ENCODE measurements at places on chromosomes 4 and X.

DNA sequence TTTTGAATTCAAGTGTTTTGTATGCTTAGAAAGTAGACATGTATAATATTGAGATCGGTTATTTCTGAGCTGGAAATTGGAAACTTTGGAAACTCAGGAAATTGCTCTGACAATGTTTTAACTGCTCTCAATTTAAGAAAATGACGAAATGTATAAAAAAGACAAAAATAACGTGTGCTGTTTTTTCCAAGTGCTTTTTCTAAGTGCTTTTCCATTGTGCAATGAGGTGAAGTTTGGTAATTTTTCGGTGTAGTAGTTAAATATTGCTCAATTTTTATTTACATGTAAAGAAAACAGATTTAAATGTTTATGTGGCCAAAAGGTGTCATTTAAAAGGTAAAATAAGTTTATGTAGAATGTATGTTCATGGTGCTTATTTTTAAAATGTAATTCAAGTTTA lies 39.4 kb upstream of the RHOH start:
- H3K4me3 ChIP-seq: no peak overlapping the region
- H3K36me3 ChIP-seq: peaks cover 22% of the 10 kb centered on the region
- H3K27me3 ChIP-seq: no peaks in the 10 kb centered on the region
- H3K4me1 ChIP-seq: no peaks in the 10 kb centered on the region
- DNase-seq: no peak

GRCh38 chr4:84298023-84298718 lies 200.9 kb downstream of the NKX6-1 start:
- no peaks in the 10 kb centered on the region for H3K4me1 ChIP-seq
- H3K27ac ChIP-seq: no peak overlapping the region
- no peak for DNase-seq
- no peak overlapping the region for H3K4me3 ChIP-seq
- no peaks in the 10 kb centered on the region for H3K27me3 ChIP-seq

DNA sequence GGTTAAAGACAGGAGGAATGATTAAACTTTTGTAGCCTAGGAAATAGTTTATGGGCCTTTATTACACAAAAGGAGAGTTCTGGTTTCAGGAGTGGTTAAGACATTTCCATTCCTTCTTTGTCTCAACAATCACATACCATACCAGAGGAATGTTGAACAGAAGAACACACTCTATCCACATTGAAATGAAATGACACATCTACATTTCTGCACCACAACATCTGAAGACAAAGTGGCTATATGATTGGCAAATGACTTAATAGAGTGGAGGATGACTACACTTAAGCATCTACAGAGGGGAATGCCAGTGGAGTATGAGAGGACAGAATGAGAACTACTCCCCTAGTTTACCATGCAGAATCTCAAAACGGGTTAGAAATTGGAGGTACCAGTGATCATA lies 8.0 kb downstream of the CYP2U1 start:
- DNase-seq: no peak
- H3K36me3 ChIP-seq: peaks cover 11% of the 10 kb centered on the region

DNA sequence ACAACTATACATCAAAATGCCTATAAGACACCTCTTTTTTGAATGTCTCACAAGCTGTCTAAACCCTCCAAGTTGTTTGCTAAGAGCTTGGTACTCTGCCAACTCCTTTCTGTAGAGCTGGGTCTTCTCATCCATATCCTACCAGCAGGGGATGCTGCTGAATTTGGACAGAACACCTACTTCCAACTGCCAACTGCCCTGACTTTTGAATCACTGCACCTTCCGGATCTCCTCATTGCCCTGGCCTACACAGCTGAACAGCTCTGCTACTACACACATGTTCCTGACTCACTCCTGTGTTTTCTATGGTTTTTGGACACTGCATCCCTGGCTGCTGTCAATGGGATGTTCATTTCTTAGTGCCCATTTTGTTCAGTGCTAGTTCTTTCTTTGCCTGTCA lies 18.7 kb downstream of the FAM184B start:
- peaks cover 2% of the 10 kb centered on the region for H3K27me3 ChIP-seq
- H3K36me3 ChIP-seq: no peaks in the 10 kb centered on the region

GRCh38 chr4:166512267-166512666 lies 639.2 kb downstream of the TLL1 start:
- H3K4me1 ChIP-seq: no peaks in the 10 kb centered on the region
- DNase-seq: no peak
- H3K27me3 ChIP-seq: no peaks in the 10 kb centered on the region
- H3K4me3 ChIP-seq: no peak overlapping the region

- H3K27ac ChIP-seq: no peak overlapping the region
- no peaks in the 10 kb centered on the region for H3K27me3 ChIP-seq
- H3K4me3 ChIP-seq: no peak overlapping the region
- DNase-seq: no peak
Measured at GRCh38 chrX:10282490-10282889, 125.7 kb downstream of the CLCN4 start.

DNA sequence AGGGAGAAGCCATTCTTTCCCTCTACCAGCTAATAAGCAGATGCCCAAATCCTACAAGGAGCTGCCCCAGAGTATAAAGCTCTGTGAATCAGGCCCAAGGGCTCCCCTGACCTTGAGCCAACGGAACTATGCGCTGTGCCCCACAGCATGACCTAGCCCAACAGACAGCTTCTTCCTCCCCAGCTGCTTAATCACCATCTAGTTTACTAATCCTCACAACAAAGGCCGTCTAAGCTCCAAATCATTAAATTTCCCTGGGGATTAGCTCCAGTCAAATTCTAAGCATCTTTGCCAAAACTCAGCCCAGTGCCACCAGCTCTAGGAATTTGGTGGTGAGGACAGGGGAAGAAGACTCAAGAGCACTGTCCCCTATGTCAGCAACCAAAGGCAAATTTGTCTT lies 113.1 kb downstream of the SHROOM4 start:
- H3K4me3 ChIP-seq: no peak overlapping the region
- peaks cover 3% of the 10 kb centered on the region for H3K27me3 ChIP-seq
- H3K27ac ChIP-seq: no peak overlapping the region
- no peaks in the 10 kb centered on the region for H3K36me3 ChIP-seq
- H3K4me1 ChIP-seq: no peaks in the 10 kb centered on the region

DNA sequence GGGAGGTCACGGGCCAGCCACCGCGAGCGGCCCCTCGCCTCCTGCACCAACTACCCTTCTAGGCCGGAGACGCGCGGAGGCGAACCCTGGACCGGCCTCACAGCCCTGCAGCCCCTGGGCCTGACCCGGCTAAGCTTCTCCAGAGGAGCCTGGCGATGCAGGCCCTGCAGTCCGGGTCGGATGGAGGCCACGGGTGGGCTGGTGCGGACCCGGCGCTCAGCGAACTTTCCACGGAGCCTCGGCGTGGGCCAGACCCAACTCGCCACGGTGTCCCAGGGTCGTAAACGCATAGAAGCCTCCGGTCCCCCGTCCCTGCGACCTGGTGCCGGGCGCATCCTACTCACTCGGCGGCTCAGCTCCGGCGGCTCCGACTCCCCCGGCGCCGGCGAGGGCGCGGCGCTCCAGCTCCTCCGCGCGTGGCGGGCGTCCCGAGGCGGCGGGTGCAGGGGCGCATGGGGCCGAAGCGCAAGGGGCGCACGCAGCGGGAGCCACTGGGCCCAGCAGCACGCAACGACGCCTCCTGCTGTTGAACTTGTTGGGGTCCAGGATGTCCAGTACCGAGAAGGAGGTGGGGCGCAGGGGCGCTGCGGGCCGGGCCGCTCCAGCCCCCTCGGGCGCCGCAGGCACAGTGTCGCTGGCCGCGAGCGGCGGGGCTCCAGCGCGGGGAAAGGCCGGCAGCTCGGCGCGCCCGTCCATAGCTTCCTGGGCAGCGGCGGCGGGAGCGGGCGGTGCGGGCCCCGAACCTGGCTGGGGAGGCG lies 427 bp downstream of the NKX1-1 start:
- no peaks in the 10 kb centered on the region for H3K4me1 ChIP-seq
- H3K27ac ChIP-seq: no peak overlapping the region
- H3K36me3 ChIP-seq: peaks cover 6% of the 10 kb centered on the region
- peaks cover 30% of the 10 kb centered on the region for H3K27me3 ChIP-seq

DNA sequence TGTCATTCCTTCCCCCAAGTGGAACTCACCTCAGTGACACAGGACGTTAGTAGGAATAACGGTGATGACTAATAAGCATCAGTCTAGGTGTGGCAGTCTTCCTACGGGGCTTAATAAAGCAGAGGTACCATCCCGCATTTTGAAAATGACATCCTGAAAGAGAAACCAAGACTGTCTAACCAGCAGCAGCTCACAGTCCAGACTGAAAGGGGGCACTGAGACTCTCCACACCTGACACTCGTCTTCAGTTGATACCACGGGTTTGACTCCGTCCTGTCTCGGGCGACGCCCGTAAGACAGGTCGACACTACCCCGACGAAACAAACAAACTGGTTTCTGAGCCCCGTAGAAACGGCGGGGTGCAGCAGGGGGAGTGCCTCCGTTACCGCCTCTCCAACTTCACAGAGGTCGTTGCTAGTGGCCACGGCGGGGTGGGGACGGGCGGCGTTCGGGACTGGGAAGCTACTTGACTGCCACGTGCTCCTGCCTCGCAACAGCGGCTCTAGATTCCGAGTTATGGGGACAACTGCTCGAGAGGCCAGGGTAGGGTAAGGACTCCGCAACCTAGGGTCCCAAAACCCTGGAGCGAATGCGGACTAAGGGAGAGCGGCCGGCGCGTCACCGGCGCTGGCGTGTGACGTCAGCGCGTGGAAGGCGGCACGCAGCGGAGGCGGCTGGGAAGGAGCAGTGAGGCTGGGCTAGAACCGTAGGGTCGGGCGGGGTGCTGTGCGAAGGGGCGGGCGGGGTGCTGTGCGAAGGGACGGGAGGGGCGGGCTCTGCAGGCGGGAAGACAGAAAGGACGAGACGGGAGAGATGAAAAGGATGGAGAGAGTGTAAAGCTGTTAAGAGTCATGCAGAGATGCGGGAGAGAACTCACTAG lies at the start of gene NEK1:
NEK1 (minus strand) TSS at position 593 of the 880 bp plus-strand sequence. CDS start 9,953 bp downstream, outside the sequence.
- peaks cover 47% of the 10 kb centered on the region for H3K4me1 ChIP-seq
- peak within 1 kb of the TSS; percentile 98 for H3K4me3 ChIP-seq
- peak within 1 kb of the TSS; percentile 99 for H3K27ac ChIP-seq
- H3K27me3 ChIP-seq: no peaks in the 10 kb centered on the region
- no peaks in the 10 kb centered on the region for H3K36me3 ChIP-seq
- peak; percentile 82 for DNase-seq

- no peak overlapping the region for H3K27ac ChIP-seq
- no peaks in the 10 kb centered on the region for H3K4me1 ChIP-seq
- H3K27me3 ChIP-seq: no peaks in the 10 kb centered on the region
- H3K4me3 ChIP-seq: no peak overlapping the region
- DNase-seq: no peak
- H3K36me3 ChIP-seq: no peaks in the 10 kb centered on the region
Measured at GRCh38 chrX:18448416-18448815, 23.0 kb downstream of the CDKL5 start.

- H3K4me3 ChIP-seq: peak within 1 kb of the TSS; percentile 35
- peaks cover 11% of the 10 kb centered on the region for H3K4me1 ChIP-seq
- DNase-seq: no peak
- H3K27me3 ChIP-seq: no peaks in the 10 kb centered on the region
Measured at GRCh38 chrX:12866451-12867377, at the start of gene TLR7. TSS of gene TLR7 (plus strand) at chrX:12867072. CDS start at chrX:12867579, 507 bp downstream.

DNA sequence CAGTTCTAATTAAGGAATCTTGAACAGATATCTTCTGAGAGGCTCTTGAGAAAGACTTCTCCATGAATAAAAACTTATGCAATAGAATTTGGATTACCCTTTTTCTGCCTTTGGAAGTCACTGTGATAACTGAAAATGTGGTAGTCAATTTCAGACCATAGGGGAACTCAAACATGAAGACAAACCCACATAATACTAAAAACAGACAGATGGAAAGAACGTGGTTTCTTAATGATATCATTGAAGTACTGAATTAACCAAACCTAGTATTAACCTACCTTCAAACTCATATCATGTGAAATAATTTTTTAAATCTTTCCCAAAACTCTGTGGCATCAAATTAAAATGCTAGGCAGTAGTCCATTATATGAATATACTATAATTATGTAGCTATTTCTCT lies 153.5 kb downstream of the CAMK2D start:
- H3K4me1 ChIP-seq: peaks cover 34% of the 10 kb centered on the region
- no peak for DNase-seq
- peaks cover 45% of the 10 kb centered on the region for H3K36me3 ChIP-seq
- no peaks in the 10 kb centered on the region for H3K27me3 ChIP-seq
- H3K27ac ChIP-seq: peak overlapping the region; percentile 36
- H3K4me3 ChIP-seq: no peak overlapping the region

DNA sequence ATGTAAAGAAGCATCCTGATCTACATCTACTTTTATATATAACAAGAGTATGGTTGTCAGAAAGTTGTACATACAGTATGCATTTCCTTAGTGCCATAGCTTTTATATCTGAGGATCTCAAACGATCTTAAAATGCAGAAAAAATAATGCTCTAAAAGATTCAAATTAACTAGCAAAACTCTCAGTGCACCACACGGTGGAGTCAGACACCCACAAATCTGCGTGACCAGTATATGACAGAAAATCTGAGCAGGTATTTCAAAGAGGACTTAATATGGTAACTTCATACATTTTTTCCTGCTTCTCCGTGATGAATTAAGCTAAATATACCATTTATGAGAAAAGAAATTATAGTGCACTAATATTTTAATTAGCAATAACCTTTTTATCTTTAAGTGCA lies 803.0 kb downstream of the DMD start:
- DNase-seq: peak; percentile 0
- no peaks in the 10 kb centered on the region for H3K36me3 ChIP-seq
- no peak overlapping the region for H3K4me3 ChIP-seq
- no peaks in the 10 kb centered on the region for H3K27me3 ChIP-seq
- no peak overlapping the region for H3K27ac ChIP-seq

Measured in activated T-helper 1 cell treated with anti-CD3 and anti-CD28 coated beads, Interleukin-12 subunit alpha, Interleukin-12 subunit beta, Interleukin-2, Interleukin-4 antibody, amounts not matched to agents 30 ng/mL and 10 ng/mL and 1 ng/mL, durations not matched to agents 14 hours and 24 hours and 36 hours (primary cell).